ENCODE measurements at places on chromosomes 2 and 18.

DNA sequence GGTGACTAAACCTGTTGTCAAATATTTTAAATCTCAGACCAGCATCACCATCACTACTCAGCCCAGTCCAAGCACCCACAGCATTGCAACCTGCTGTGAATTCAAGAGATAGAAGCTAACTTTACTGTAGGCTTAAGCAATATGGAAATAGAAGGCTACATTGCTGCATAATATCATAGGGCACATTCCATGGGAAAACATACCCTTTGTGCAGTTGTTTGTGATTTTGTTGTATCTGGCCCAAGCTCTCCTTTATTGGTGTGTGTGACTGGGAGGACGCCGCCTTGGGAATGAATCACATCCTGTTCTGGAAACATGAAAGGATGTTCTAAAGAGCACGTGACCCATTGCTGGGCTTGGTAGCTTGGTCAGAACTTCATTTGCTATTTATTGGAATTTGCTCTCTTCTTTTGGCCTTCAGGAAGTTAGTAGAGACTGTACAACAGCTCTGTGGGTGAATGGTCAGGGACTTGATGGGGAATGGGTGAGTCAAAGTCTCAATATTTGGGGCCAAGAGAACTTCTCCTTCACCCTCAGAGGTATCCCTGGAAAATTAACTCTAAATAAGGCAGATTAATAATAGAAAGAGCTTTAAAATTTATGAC lies 106.8 kb upstream of the SERPINE2 start:
- no peak for DNase-seq

DNA sequence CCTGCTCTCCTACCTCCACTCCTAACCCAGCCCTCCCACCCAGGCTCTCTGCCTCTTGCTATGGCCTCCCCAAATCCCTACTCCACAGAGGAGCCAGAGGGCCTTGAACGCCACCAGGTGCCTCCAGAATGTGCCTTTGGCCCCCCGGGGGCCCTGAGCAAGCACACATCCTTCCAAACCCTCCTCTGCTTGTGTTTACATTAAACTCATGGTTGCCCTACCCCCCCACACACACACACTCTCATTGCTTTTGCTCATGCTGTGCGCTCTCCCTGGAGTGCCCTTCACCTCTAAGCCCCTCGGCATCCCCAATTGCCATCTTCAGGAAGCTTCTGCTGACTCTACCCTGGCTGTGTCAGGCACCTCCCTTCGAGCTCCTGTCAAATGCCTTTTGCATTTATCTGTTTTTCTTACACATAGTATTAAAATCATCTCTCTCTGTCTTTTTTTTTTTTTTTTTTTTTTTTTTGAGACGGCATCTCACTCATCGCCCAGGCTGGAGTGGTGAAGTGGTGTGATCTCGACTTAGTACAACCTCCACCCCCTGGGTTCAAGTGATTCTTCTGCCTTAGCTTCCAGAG lies 16.3 kb upstream of the TET3 start:
- DNase-seq: no peak

- no peak for DNase-seq
Measured at GRCh38 chr2:31674446-31674845, 93.7 kb upstream of the SRD5A2 start.

GRCh38 chr18:6661692-6662415 lies 67.7 kb upstream of the ARHGAP28 start:
- DNase-seq: no peak

GRCh38 chr2:200443916-200444315 lies 66.0 kb downstream of the KCTD18 start:
- no peak for DNase-seq

GRCh38 chr2:69483696-69484095 lies 46.5 kb upstream of the NFU1 start:
- no peak for DNase-seq

- no peak for DNase-seq
Measured at GRCh38 chr2:44548221-44549098, 186.7 kb downstream of the CAMKMT start.

DNA sequence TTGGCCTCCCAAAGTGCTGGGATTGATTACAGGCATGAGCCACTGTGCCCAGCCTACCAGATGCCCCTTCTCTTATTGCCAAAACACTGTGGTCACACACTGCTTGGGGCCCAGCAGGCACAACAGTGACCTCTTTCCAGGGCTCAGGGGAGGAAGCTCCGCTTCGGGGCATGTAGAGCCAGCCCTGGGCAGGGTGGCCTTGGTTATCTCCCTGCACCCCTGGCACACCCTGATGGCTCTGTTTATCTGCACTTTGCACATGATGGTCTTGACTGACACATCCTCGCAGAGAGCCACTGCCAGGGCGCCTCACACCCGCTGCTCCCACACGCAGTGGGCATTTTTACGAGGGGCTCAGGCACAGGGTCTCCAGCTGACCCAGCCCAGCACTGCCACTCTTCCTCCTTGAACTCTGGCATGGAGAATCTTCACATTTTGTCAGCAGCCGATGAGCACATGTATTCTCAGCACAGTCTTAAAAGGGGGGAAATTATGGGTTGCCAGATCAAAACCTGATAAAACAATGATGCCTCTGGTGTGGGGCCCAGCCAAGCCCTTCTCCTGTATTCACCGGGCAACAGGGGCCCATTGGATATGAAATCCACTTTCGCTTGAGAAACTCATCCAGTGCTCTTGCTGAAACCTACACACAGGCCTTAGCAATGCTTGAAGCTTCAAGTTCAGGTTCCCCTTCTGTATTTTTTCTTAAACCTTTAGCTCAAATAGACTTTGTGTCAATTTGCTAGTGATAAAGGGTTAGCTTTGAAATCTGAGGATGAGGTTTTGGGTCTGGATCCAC lies 5.9 kb downstream of the GYPC start:
- no peak for DNase-seq
